GM12892 (cell line): ENCODE measurements at places on chromosomes 2 and 18.

DNA sequence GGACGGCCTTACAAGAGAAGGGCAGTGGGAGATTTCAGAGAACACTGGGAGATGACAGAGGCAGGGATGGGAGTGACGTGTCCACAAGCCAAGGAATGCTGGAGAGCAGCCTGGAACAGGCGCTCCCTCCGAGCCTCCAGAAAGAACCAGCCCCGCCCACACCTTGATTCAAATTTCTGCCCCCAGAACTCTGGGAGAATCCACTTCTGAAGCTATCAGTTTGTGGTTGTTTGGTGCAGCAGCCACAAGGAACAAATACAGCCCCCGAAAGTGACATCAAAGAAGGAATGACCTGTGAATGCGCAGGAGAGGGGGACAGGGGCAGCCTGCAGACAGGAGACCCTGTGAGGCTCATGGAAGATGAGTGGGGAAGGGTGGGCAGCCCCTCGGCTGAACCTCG lies 67.3 kb downstream of the TWIST2 start:
- no peak for DNase-seq

- no peak for DNase-seq
Observed at GRCh38 chr2:119005555-119005954, 63.6 kb downstream of the MARCO start.

- no peak for DNase-seq
Observed at GRCh38 chr2:63743982-63744966, 97.4 kb upstream of the UGP2 start.

DNA sequence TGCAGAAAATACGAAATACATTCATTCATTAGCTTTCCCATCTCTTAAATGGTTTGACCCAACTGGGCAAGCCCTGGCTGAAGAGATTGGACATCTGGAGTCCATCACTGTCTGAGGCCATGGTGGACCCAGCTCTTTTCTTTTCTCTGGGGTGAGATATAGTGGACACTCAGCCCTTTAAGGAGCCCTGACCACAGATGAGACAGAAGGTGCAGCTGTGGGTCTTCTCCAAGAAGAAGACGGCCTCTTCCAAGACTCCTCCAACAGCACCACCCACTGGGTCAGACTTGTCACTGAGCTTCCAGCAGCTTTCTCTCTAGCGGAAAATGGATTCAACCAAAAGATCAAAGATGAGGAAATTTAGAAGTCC lies 27.2 kb downstream of the TWIST2 start:
- no peak for DNase-seq

- DNase-seq: no peak
Observed at GRCh38 chr2:199704358-199705238, 146.4 kb downstream of the FTCDNL1 start.

GRCh38 chr2:152421521-152422370 lies 86.8 kb downstream of the FMNL2 start:
- no peak for DNase-seq

- no peak for DNase-seq
Observed at GRCh38 chr2:556485-556884, 120.7 kb downstream of the TMEM18 start.

- no peak for DNase-seq
Observed at GRCh38 chr2:213064099-213064498, 87.3 kb downstream of the IKZF2 start.

DNA sequence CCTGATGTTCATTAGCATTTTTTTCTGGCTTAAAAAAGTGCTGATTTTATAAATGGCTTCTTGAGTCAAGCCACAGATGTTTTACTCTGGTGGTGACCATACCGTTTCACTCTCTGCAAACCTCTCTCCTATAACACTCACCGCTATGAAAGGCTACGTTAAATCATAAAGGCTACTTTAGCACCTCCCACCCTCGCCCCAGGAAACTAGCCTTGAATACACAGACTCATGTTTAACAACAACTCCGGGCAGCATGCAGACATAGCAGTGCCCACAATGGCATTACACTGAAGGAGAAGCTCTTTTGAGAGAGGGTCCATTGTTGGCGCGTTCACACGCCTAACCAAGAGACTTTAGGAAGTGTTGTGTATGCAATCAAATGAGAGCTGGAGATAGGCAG lies 5.6 kb downstream of the MYT1L start:
- no peak for DNase-seq

- DNase-seq: no peak
Observed at GRCh38 chr2:40511661-40512213, 59.8 kb upstream of the SLC8A1 start.

GRCh38 chr18:51110073-51110797 lies 80.2 kb downstream of the SMAD4 start:
- DNase-seq: peak; percentile 87

GRCh38 chr2:16774980-16775898 lies 109.6 kb upstream of the CYRIA start:
- no peak for DNase-seq

DNA sequence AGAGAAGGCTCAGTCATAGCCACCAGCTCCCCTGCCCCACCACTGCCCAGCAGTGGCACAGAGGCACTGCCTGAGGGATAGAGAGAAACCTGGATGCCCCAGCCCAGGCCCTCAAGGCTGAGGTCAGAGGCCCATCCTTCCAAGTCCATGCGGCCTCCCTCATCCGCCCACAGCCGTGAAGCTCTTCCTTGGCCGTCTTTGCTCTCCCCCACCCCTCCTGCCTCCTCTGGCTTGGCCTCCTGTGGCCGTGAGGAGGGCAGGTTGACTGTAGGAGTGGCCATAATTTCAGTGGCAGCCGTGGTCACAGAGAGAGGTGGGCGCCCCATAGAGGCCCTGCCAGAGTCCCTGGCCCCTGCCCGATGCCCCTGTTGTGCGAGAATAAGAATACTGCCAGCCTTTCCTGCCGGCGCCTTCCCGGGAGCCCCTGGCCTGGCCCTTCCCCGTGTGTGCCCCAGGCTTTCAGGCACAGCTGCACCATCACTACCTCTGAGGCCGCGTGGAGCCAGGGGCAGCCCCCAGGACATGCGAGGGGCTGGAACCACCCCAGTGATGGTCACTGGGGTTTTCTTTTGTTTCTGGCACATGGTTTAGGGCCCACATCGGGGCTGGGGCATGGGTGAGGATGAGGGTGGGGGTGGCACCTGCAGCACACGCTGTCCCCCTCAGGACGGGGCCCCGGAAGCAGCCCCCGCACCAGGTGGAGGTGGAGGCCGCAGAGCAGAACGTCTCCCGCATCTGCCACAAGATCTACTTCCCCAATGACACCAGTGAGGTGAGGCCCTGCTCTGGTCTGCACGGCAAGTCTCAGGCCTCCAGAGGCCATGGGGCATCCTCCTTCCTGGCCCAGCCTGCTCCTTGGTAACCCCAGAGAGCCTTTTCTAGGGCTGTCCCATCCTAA lies 13.1 kb upstream of the GPR17 start:
- peak; percentile 70 for DNase-seq

DNA sequence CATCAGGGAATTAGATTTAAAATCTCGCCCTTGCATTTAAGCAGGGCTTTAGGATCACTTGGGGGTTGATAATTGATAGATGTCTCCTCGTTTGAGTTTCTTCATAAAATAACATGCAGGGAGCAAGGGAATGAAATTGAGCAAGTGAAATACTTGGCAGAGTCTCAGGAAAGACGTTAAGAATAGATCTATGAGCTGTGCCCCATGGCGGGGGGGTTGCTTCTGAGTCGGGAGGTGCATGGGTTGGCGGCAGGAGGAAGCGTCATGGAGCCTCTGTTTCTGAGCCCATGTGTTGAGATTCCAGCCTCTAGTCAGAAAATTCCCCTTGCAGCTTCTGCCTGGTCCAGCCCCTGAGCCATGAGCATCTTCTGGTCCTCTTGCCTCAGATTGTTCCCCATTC lies 82.0 kb downstream of the APOB start:
- DNase-seq: no peak

GRCh38 chr2:168858146-168858545 lies 32.1 kb downstream of the SPC25 start:
- DNase-seq: no peak

DNA sequence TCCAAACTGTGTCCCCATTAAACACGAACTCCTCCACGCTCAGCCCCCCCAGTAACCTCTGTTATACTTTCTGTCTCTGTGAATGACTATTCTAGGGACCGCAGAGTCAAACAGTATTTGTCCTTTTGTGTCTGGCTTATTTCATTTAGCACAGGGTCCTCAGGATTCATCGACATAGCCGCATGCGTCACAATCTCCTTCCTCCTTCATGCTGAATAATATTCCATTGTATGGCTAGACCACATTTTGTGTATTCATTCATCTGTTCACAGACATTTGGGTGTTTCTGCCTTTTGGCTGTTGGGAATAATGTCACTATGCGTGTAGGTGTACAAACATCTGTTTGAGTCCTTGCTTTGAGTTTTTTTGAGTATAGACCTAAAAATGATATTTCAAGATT lies 80.9 kb downstream of the SH3RF3 start:
- no peak for DNase-seq

DNA sequence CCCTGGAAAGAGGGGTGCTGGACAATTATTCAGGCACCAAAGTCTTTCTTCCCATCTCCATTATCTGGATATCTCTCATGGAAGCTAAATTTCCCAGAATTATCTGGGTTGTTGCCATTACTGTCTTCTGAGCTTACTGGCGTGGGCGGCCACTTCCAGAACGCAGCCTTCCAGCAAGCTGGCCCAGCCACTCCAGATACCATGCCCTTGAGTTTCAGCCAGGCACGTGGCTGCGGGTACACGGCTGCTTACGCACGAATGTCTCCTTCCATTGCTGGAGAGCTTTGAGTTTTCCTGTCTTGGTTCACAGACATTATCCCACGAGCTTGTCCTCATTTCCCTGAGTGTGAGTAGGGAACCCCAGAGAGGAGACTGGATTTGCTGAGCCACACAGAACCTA lies 32.7 kb downstream of the CELF4 start:
- DNase-seq: no peak

GRCh38 chr2:27400348-27401135 lies 8.8 kb downstream of the PPM1G start:
- DNase-seq: no peak

- no peak for DNase-seq
Observed at GRCh38 chr2:79004680-79005079, 20.8 kb upstream of the REG3G start.

- DNase-seq: no peak
Observed at GRCh38 chr2:122816803-122817202, 1061.4 kb downstream of the TSN start.

DNA sequence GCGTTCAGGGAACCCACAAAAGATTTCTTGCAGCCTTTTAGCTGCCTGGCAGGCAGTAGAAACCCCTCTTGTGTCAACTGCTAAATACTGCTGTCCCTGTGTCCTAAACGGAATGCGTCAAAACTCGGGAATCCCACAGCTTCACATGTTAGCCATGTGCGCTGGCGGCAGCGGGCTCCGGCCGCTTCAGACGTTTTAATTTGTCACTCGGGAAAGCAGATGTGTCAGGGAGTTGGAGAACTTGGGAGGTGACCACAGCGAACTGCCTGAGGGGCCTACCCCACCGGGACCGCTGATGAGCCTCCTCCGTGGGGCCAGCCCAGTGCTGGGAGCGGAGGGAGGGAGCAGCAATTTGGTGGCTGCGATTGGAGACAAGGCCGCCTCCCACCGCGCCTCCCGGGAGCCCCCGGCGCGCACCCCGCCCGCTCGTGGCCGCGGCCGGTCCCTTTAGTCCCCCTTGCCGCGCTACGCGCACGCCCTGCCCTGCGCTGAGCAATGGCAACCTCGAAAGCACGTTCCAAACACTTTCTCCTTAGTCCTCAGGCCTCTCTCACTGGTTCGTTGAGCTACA lies 146.1 kb upstream of the SATB2 start:
- no peak for DNase-seq

DNA sequence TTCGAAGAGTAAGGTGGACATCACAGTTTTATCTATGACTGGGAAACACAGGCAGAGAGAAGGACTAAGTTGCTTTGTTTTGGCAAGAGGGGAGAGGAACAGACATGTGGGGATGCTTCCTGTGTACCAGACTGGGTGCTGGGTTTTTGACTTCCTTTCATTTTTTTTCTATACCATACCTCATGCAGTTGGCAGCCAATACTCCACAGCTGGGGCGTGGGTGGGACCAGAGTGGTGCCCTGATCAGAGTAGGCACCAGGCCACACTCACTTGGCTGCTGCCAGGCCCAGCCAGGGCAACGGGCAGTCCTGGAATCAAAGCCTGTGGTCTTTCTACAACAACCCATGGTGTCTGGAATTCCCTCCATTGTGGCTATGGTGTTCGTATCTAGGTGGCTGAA lies 45.2 kb downstream of the SH3RF3 start:
- DNase-seq: no peak

GRCh38 chr18:2906704-2907549 lies 60.1 kb downstream of the EMILIN2 start:
- peak; percentile 71 for DNase-seq

GRCh38 chr18:8778386-8778785 lies 73.0 kb downstream of the MTCL1 start:
- DNase-seq: no peak

DNA sequence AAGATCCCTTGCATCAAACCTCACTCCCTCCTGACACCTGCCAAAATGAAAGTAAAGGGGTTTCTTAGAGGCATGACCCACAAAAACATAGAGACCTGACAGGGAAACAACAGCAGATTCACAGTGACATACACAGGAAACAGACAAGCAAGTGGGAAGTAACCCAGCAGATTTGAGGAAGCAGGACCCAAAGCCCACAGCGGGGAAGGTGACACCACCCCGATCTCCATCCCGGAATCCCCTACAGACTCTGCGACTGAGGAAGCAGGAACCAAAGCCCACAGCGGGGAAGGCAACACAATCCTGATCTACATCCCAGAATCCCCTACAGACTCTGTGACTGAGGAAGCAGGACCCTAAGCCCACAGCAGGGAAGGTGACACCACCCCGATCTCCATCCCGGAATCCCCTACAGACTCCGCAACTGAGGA lies 21.6 kb downstream of the CIB4 start:
- DNase-seq: no peak

DNA sequence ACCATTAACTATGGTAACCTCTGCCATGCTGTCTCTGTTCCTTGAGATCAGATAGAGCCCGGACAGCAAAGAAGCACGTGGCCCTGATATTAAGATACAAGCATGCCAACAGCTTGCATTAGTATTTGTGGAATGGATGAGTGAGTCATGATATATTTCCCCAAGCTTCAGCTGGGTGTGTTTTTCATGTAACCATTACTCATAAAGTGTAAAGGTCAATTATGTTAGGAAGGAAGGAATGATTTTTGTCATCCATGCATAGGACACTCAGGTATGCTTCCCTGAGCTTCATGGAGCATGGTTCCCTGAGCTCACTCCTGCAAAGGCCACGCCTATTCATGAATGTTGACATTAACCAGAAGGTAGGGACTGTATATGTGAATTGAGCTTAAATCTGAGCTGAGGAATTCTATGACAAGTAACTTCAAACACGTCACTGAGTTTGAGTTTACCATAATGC lies 74.6 kb downstream of the ARL4C start:
- DNase-seq: no peak
